Sciatic nerve (tissue), 2 donors: ENCODE measurements at places on chromosomes 6 and 20. TPM values are rescaled to one million over a fixed set of nuclear protein-coding genes. Genes with fewer than 3 reads are reported as not detected.

GRCh38 chr6:6624269-6624990, 35.9 kb downstream of the LY86 start:
- DNase-seq: no peak

- no peak for DNase-seq
These were observed 10.4 kb upstream of the VNN2 start for GRCh38 chr6:132768051-132768517.

- DNase-seq: peak; percentile 71
These were observed 31.4 kb downstream of the COL11A2 start for GRCh38 chr6:33160728-33161344.

- no peak for DNase-seq
These were observed 278.2 kb downstream of the CLIC5 start for GRCh38 chr6:45737331-45738056.

DNA sequence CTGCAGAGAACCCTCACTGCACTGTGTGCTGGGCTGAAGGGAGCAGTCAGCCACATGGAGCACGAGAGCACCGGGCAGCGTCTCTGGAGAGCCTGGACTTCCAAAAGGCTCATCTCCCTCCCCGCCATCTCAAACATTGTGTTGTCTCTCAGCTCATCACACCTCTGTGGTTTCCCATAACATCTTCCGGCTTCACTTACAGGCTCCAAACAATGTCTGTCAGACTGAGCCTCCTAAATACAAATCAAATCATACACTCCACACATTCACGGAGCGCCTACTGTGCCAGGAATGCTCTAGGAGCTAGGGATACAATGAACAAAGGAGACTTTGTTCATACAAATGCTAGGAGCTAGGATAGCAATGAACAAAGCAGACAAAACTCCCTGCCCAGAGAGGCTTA, 398.0 kb downstream of the RNGTT start:
- no peak for DNase-seq

DCDC2 gene
- total RNA-seq: not detected
